ENCODE measurements at places on chromosomes 11 and 22.

- DNase-seq: no peak
These were observed 82.0 kb downstream of the SIK3 start for GRCh38 chr11:117016246-117016645.

DNA sequence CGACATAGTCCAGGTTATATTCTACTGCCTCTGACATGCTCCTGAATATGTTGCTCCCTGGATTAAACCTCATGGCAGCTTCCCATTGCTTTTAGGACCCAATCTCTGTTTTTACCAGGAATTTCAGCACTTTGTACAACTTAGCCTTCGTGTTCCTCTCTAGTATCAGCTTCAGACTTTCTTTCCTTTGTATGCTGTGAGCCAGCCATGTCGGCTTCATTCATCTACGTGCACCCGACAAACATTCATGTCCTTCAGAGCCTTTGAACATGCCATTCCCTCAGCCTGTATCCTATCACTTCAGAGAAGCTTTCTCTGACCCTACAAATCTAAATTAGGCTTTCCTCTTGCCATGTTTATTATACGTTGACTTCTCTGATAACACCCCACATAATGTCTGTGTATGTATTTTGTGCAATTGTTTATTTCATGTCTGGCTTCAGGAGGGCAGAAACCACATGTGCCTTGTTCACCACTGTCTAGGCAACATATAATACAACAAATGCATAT lies 743.4 kb downstream of the OPCML start:
- no peak for DNase-seq

DNA sequence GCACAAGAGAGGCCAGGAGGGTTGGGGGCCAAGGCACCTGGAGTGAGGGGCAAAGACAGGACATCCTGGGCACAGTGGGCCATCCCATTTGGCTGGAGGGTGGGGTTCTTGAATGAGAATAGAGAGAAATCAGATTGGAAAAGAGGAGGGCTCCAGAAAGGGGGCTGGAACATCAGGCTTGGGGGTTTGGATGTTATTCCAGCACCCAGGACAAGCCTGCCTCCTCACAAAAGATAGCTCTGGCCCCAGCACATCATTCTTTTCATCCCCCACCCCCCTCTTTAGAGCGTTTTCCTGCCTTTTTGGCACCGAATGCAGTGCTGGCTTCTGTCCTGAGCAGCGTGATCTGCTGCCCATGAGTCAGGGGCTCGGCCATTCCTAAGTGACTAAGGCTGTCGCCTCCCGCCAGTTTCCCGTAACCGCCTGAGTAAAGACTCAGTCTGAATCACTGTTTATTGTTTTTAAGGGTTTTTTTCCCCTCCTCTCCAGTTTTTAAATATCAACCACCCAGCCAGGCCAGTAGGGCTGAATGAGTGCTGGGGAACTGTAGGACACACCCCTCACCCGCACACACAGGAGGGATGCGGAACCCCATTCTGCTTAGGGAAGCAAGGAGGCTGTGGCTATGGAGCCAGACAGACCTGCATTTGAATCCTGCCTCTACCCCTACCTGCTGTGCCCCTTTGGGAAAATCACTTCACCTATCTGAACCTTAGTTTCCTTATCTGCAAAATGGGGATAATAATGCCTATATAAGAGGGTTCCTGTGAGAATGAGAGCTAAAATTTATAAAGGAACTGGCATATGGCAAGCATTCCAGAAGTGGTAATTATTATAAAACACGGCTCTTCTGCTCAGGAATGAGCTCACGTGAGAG lies 32.4 kb upstream of the NAV2 start:
- DNase-seq: no peak

GRCh38 chr11:68500206-68500605 lies 39.7 kb downstream of the PPP6R3 start:
- no peak for DNase-seq

GRCh38 chr11:12693479-12694182 lies 19.4 kb downstream of the TEAD1 start:
- no peak for DNase-seq

DNA sequence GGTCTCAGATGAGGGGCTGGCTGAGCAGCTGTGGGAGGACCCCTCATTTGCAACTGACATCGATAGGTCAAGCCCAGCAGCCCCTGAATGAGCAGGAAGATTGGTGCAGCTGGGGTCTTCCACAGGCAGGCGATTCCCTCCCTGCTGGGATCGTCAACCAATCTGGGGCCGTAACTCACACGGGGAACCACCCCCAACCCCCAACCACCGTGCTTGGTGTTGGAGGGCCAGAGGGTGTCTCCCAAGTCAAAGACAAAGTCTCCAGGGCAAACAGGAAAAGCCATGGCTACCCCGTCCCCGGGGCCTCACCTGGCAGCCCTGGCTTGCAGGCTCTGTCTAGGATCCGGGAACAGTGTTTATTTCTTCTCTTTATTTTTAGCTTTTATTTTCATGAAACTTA lies 26.9 kb upstream of the SCUBE1 start:
- no peak for DNase-seq

GRCh38 chr11:59802639-59803176 lies 7.9 kb downstream of the MRPL16 start:
- DNase-seq: peak; percentile 75

DNA sequence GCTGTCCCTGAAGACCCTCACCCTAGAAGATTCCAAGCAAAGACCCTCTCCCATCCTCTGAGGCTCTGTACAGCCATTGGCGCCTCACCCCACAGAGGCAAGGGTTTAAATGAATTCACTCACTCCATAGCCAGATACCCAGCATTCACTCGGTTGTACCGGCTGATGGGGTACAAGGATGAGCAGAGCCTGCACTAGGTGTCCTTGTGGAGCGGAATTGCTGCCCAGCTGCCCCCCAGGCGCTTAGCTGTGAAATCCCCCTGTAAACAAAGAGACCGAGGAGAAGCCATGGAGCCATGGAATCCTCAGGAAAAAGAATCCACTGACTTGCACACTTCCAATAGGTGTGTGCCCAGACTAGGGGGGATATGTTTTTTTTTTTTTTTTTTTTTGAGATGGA lies 117.3 kb downstream of the SHANK2 start:
- no peak for DNase-seq

GRCh38 chr11:70226183-70226582 lies 23.1 kb downstream of the FADD start:
- DNase-seq: no peak

DNA sequence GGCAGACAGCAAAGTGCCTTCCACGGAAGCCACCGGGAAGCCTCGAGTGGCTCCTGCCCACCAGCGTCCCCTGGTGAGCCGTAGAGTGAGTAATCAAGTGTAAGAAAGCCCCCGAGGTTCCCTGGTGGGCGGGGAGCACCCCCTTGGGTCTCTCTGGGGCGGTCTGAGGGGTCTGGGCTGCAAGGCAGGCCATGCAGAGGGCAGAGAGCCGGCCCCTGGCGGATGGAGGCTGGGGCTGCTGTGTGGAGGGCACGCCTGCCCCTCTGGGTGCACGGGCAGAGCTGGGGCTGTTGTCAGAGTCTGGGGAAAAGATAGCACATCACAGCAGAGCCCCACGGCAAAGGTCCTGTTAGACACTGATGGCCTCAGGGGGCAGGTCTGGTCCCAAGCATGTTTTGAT lies 25.7 kb upstream of the MYRF start:
- DNase-seq: no peak

DNA sequence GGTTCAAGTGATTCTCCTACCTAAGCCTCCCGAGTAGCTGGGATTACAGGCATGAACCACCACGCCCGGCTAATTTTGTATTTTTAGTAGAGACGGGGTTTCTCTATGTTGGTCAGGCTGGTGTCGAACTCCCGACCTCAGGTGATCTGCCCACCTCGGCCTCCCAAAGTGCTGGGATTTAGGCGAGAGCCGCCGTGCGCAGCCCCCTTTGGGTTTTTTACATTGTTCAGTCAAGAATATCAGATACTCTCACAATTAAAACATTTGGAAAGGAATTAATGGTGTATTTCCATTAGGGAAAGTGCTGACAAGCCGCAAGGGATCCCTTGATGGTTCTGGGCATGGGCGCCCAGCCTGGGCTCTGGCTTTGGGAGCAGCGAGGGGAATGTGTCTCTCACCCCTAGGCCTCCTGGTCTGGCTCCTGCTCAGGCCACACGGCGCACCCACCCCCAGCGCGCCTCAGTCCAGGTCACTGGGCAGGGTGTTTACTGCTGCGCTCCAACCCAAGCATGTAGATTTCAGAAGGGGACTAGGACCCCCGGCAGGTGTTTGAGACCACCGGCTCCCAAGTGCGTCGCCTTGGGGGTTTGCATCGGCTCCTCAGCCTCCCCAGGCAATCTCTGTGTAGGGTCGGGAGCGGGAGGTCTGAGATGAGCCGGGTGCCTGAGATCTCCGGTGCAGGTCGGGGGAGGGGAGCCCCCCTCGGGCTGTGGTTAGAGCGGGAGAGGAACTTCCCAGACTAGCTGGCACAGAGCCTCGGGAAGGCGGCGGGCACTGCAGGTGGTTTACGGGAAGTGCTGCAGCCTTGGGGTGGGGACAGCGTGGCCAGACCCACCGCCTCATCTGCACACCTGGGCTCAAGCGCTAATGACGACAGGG lies 809 bp upstream of the IRF7 start:
- no peak for DNase-seq

- DNase-seq: no peak
These were observed 96.7 kb upstream of the CD44 start for GRCh38 chr11:35042224-35042623.

GRCh38 chr11:72336163-72336562 lies 92.2 kb upstream of the PHOX2A start:
- DNase-seq: no peak

DNA sequence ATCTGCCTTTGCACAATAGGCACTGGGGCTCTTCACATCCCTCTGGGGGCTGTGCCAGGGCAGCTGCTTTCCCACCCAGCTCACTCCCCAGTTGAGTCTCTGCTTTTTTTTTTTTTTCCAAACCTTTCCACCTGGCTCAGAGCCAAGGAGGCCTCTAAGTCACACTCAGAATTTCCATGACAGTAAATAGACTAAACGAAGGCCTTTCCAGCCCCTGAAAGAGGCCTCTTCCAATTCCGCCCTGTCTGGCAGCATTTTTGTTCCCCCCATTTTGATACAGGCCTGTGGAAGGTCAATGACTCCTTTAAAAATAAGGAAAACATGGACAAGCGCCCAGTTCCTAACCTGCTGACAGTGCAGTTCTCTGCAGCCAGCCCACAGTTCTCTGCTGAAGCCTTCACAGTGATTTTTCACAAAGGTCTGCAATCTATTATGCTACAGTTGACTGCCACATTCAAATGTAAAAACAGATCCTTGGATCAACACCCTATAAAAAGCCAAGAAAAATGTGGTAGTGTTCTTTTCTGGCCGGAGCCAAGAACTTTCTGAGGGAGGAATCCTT lies 107.5 kb upstream of the SESN3 start:
- no peak for DNase-seq

GRCh38 chr11:1967641-1968225 lies 20.6 kb downstream of the MRPL23 start:
- no peak for DNase-seq

DNA sequence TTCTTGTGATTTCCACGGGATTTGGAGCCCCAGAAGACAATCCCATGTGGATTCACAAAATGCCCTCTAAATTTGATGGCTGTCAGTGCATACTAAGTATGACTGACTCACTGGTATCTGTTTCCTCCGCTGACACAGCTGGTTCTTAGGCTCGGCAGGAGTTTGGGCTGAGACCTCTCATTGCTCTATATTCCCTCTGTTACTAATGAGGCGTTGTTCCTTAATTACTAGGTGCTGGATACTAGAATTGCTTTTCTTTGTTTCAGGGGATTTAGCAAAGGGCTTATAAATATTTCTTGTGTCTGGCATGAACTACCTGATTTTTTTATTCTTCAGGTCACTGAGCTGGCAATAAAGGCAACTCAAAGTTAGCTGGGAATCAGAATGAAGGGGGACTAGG lies 53.2 kb upstream of the EHF start:
- DNase-seq: no peak

DNA sequence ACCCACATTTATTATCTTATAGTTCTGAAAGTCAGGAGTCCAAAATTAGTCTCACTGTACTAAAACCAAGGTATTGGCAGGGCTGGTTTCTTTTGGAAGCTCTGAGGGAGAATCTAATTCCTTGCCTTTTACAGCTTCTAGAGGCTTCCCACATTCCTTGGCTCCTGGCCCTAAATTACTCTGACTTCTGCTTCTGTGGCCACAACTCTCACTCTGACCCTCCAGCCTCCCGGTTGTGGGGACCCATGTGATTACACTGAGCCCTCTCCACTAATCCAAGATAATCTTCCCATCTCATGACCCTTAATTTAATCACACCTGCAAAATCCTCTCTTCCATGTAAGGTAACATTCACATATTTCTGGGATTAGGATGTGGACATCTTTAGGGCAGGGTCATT lies 110.9 kb downstream of the ARL14EP start:
- no peak for DNase-seq

DNA sequence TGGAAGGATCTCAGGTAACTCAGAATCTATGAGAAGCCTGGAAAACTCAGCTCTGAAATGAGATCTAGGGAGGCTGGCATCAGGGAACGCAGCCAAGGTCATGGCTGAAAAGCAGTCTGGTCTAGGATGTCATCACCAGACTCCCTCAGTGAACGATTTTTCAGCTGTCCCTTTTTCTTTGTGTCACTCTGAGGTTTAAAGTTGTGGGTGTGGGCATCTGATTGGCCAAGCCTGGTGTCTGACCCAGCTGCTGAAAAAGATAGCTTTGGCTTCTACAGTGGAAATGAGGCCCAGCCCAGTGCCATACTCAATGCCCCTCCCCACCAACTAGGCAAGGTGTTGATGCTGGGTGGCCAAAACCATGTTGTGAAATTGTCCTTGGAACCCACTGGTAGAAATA lies 14.5 kb downstream of the RPS3 start:
- DNase-seq: no peak

- DNase-seq: peak; percentile 78
These were observed 71.7 kb downstream of the IGLL5 start for GRCh38 chr22:22959147-22959827.

- no peak for DNase-seq
These were observed 60.6 kb upstream of the CRYBB3 start for GRCh38 chr22:25139062-25139461.

DNA sequence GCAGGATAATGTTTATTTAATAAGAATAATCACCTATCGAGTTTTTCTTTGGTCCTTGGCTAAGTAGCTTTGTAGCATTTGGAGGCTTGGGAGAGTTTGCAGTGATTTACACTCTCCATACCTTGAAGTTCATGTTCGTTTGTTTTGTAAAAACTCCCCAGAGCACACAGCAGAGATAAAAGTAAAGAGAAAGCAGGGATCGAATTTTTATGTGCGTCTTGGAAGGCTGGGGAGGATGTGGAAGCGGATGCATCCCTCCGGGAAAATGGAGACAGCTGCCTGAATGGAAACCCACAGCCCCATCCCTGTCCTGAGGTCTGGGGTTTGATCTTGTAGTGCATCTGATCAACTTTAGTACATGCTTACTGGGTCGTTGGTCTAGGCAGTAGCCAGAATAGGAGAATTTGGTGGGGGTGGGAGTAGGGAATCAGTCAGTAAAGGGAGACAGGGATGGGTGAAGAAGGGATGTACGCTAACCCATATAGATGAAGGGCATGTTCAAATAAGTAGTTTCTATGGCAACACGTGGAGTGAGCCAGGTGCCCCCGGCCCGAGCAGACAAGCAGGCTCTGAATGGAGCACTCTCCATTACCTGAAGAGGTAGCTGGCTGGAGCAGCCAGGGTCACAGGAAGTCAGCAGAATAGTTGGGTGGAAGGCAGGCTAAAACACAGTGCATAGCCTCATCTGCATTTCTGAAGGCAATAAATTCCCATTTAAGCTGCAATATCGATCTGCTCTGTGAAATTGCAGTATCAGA lies 147.8 kb downstream of the COMMD9 start:
- DNase-seq: no peak

- DNase-seq: no peak
These were observed 9.1 kb upstream of the TUBA8 start for GRCh38 chr22:18101536-18101935.

Data from CD4-positive, alpha-beta T cell treated with Interleukin-10 for 1 hour (primary cell).